ENCODE measurements at places on chromosomes 5 and 9.

- DNase-seq: no peak
Measured at GRCh38 chr5:144328494-144328893, 157.8 kb downstream of the KCTD16 start.

DNA sequence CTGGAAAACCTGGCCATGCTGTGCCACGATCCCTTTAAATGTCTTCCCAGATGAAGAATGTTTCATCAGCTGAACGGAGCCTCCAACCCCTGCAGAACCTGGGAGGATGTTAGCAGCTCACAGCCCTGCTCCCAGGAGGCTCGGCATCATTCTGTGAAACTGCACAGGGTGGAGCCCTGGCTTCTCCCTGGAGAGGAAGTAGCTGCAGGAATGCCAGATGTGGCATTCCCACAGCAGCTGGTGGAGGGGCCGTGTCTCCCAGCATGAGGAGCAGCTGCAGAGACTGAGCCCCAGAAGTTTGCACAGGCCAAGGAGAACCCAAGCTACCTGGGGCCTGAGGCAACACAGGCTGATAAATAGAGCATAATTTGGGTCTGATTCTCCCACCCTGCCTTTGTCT, 165.8 kb upstream of the MAP3K1 start:
- DNase-seq: no peak

DNA sequence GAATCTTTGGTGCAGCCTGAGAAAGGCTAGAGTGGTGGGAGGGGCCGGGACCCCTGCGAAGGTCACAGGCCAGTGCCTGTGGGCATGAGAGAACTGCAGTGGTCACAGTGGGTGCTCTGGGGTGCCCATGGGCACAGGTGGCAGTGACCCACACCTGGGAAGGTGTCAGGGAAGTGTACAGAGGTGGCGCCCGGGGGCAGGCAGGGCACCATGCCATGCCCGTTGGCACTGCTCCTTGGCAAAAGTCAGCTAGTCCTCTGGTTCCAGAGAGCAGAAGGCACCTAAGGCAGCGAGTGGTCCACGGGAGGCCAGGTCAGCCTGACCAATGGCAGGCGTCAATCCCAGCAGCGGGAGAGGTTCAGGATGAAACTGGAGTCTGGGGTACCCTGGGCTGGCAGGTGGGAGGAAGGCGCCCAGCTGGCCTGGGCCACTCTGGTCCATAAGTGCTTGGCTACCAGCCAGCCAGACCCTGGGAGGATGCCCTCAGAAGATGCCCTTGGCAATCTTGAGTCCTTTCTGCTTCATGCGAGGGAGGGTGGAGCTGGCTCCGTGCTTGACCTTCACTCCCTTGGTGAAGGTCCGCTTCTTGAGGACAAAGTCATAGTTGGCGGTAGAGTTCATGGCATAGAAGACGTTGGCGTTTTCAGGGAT, 22.8 kb downstream of the RALGDS start:
- peak; percentile 63 for DNase-seq

DNA sequence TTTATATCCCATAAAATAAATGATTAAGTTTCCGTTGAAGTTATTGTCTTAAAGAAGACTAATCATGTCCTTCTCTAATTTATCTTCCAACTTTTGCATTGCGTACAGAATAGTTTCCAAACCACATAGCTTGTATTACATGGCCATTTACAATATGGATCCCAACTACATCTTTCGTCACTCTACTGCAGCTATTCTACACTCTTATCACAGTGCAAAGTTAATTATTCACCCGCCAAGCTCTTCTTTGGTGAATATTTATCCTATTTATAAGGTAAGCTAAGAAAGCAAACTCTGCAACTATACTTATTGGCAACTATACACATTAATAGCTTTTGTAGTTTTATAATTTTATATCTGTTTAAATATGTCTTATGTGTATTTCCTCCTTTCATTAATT, 75.9 kb upstream of the ADAMTS19 start:
- DNase-seq: no peak

GRCh38 chr5:79689541-79690466, at the start of gene CMYA5:
Gene CMYA5 (plus strand): TSS chr5:79689836. CDS start chr5:79689908, 72 bp downstream.
- DNase-seq: peak; percentile 74

GRCh38 chr5:172730222-172730621, 40.8 kb downstream of the DUSP1 start:
- no peak for DNase-seq

- no peak for DNase-seq
Measured at GRCh38 chr5:9698125-9698826, 68.1 kb upstream of the TAS2R1 start.

DNA sequence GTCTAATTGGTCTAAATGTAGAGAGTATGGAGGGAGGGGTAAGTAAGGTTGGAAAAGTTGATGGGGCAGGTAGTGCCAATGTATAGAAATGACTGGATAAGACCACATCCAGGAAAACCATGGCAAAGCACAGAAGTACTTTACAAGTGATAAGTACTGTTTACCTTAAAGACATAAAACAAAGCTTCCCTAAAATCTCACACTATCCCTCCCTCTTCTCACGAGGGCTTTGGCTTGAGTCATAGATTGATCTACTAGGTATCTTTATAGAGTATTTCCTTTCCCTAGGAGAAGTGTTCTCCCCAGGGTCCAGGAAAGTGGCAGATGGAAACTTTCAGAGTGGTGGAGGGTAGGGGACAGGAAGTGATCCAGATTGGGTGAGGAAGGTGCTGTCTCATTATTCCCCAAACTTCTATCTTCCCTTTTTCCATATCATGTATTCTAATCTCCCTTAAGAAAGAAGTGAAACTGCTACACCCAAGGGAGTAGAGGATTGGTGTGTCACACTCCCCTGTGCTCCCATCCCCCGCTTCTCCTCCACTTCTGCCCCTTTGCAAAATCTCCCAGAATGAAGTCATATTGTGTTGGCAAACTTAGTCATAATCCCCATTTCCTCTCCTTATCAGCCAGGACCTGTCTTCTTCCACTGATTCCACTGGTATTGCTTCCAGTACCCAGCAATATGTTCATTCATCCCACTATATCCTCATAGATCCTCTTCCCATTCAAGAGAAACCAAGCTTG, 14.6 kb downstream of the IL33 start:
- DNase-seq: no peak

GRCh38 chr9:93397661-93398373, 53.7 kb upstream of the FAM120A start:
- DNase-seq: no peak

DNA sequence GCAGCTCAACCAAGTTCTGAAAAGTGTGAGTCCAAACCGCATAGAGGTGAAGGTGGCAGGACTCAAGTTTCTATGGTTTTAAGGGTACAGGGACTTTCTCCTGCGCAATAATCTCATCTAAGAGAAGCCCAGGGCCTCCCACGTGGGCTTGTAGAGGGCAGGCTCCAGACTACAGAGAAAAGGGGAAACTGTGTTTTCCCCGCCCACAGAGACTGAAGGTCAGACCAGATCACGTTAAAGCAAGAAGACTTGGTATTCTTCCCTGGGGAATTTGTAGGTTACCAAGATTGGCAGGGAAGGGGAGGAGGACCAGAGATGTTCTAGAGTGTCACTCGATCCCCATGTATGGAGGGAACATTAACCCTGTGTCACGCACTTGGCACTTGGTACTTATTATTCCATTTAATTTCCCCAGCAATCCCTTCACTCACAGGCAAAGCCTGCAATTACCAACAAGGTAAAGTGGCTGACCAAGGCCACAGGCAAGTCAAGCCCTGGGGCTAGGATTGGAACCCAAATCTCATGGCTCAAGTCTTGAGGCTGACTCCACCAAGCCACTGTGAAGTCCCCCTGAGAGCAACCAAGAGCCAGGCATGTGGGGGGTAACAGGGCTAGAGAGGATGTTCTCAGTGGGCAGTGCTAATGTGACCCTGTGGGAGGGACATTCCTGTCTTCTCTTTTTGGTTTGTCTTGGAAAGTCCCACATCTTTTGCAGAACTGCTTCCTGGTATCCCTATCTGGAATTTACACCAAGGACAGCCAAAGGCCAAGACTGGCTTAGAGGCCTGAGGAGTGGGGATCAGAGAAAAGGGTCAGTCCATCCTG, 18.3 kb upstream of the NEK6 start:
- DNase-seq: no peak

DNA sequence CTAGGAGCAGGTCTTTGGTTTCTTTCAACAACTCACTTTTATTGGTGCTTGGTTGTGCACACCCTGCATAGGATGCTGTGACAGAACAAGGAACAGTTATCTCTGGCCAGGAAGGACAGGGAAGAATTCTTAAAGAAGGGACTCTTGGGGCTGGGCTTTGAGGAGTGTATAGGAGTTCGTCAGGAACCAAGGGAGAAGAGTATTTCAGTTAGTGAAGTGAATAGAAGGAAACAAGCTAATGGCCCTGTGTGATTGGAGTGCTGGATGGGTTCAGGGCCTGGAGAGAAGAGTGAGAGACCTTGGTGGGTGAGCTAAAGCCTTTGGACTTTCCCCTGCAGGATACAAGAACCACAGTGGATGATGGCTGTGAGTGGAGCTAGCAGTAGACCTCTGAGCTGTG, 32.2 kb downstream of the DAB2IP start:
- no peak for DNase-seq

DNA sequence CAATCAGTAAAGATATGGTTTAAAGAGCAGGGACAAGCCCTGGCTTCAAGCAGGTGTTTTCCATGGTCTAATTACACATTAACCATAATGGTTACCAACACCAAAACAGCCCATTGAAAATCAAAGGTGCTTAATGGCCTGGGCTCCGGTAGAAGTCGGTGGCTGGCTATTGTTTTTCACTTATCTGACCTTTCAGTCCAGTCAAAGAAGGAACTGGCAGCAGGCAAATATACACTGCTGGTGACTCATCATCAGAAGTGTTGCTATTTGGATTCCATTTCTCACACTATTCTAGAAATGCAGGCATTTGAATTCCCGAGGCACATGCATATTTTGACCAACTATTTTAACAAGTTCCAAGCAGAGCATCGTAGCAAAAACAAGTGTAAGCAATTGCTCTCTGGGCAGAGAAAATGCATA, 26.3 kb upstream of the GABRP start:
- DNase-seq: no peak

DNA sequence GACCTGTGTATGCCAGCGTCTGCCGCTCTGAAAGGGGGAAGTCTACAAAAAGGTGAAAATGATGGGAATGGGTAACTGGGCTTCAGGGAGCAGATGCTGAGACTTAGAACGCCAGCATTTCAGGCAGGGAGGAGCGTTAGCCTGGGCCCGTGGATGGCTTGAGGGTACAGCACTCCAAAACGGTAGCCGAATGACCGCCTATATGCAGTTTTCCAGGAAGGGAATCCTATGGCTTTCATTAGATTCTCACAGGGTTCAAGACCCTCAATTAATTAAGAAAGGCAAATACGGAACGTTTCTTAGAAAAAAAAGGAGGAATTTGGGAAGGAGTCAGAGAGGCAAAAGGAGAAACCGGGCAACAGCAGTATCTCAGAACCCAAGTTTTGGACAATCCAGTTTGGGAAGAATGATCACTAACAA, 639 bp downstream of the AMACR start:
- no peak for DNase-seq

- DNase-seq: no peak
Measured at GRCh38 chr5:58640011-58640410, 57.1 kb downstream of the RAB3C start.

DNA sequence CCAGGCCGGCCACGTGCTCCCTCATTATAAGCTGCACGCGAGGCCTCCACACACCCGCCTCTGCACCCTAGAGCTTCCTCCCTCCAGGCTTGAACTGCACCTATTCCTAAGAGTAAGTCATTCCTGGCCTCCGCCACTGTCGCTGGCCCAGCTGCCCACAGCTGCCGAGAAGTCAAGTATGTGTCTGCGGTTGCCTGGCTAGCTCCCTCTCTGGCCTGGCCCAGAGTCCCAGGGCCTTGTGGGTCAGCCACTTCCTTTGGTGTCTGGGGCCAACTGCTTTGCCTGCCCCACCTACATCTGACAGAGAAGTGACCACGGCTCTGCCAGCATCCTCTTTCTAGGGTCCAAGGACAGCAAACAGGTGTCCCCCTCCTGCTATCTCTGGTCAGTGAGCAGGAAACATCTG, 18.3 kb downstream of the ABO start:
- DNase-seq: no peak

GRCh38 chr5:130045334-130045733, 141.1 kb downstream of the CHSY3 start:
- DNase-seq: no peak

- peak; percentile 86 for DNase-seq
Measured at GRCh38 chr9:89497978-89498851, at the start of gene SEMA4D. Gene SEMA4D (minus strand): TSS chr9:89498113. CDS start chr9:89405456, 92,657 bp downstream.
